ENCODE measurements at places on chromosomes 7 and 10.

DNA sequence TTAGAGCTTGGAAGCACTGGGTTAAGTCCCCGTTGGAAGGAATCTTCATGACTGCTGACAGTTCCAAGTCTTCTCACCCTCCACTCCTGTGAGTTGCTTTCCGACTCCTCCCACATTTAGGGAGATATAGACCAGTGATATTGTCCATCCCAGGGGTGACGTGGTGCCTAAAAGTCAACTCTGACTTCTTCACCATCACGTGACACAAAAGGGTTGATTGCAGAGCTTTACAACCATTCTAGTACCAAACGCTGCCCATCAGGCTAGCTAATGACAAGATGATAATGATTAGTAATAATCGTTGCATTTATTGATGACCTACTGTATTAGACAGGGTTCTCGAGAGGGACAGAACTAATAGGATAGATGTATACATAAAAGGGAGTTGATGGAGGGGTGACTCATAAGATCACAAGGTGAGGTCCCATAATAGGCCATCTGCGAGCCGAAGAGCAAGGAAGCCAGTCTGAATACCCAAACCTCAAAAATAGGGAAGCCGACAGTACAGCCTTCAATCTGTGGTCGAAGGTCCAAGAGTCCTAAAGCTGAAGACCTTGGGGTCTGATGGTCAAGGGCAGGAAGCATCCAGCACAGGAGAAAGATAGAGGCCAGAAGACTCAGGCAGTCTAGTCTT is 85.3 kb upstream of the CARD11 start:
- no peak for DNase-seq

GRCh38 chr10:122362031-122362592 is 12.4 kb upstream of the PLEKHA1 start:
- DNase-seq, result no peak

DNA sequence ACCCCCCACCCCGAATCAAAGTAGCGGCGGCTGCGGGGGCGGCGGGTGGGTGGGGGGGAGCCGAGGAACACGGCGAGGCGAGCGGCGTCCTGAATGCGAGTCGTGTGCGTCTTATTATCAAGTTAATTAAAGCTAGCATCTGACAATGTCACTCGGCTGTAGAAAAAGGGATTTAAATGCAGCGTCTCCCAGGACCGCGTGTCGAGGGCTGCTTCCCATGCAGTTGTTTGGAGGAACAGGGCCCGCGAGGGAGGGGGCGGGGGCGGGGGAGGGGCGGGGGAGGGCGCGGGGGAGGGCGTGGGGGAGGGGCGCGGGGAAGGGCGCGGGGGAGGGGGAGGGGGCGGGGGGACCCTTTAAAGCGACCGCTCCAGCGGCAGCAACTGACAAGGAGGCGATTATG is 2.7 kb upstream of the UNCX start:
- DNase-seq, result no peak

DNA sequence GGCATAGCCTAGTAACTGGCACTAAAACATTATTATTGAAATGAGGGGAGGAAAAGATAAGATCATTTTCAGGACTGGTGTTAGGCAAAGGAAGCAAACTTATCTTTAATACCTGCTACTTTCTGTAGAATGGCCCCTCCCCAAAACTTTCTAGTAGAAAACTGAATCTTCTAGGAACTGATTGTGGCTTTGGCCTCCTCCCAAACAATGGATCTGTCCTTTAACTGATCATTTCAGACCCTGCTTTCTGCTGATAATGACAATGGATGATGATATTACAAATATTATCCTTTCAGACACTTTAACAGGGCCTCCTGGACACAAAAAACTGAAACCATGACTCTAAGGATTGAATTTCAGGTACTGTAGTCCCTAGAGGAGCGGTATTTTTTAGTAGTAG is 55.1 kb downstream of the EZH2 start:
- DNase-seq, result no peak

GRCh38 chr10:25113191-25114035 is 61.4 kb upstream of the GPR158 start:
- DNase-seq, result peak; percentile 37

DNA sequence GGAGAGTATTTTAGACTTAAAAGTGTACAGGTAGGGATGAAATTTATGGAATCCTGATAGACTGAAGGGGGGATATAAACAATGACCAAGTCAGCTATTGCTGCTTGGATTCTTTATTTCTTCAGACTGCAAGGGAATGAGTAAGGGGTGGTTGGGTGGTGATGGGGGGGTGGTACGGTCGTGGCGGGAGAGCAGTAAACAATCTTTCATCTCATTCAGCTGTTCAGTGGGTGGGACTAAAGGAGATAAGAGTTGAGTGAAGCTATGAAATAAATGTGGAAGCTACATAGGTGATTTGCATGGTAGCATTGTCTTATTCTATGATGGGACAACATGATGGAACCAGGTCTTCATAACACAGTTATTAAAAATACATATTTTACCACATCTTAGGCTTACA is 1.8 kb downstream of the SEPTIN7 start:
- peak; percentile 15 for DNase-seq

- no peak for DNase-seq
Measured at GRCh38 chr10:109992485-109992884, 15.3 kb upstream of the ADD3 start.
